ENCODE measurements at places on chromosomes 7 and 10. TPM values are rescaled to one million over a fixed set of nuclear protein-coding genes. Genes with fewer than 3 reads are reported as not detected.

CNPY1 gene
- not detected for total RNA-seq

OR2A5 gene
- not detected for total RNA-seq

OR6V1 gene
- not detected for total RNA-seq

RAMP3 gene
- total RNA-seq, result not detected

PKD2L1 gene
- total RNA-seq, result not detected

CH25H gene
- not detected for total RNA-seq

PON1 gene
- not detected for total RNA-seq

SH2D4B gene
- 0.23 TPM for total RNA-seq

ELN gene
- not detected for total RNA-seq

YWHAG gene
- total RNA-seq, result 141 TPM

HHEX gene
- total RNA-seq, result 5.8 TPM

RPEL1 gene
- total RNA-seq, result not detected

ERCC6 gene
- 32.0 TPM for total RNA-seq

GBX1 gene
- total RNA-seq, result not detected

PON3 gene
- 15.0 TPM for total RNA-seq

CALY gene
- not detected for total RNA-seq

PPP1R17 gene
- not detected for total RNA-seq

CEP55 gene
- 64.5 TPM for total RNA-seq

DUSP5 gene
- 15.0 TPM for total RNA-seq

SRPK2 gene
- total RNA-seq, result 44.7 TPM

TPK1 gene
- 72.0 TPM for total RNA-seq

CALML5 gene
- not detected for total RNA-seq

ABCB1 gene
- total RNA-seq, result 34.6 TPM

EPO gene
- 1.1 TPM for total RNA-seq

ARHGAP22 gene
- total RNA-seq, result 13.5 TPM

ADAM12 gene
- total RNA-seq, result not detected

SPDYE2 gene
- total RNA-seq, result not detected

TSPAN12 gene
- total RNA-seq, result 4.1 TPM

ZNF804B gene
- not detected for total RNA-seq

LIPK gene
- not detected for total RNA-seq

DKK1 gene
- total RNA-seq, result 1,709 TPM

GRM3 gene
- total RNA-seq, result not detected

CLRN3 gene
- 1.1 TPM for total RNA-seq

NKX1-2 gene
- total RNA-seq, result 2.0 TPM

MALRD1 gene
- total RNA-seq, result 9.8 TPM

ELFN1 gene
- 2.3 TPM for total RNA-seq

CC2D2B gene
- 0.39 TPM for total RNA-seq

TAS2R3 gene
- 2.3 TPM for total RNA-seq

BRI3 gene
- 224 TPM for total RNA-seq

DRGX gene
- total RNA-seq, result not detected

AKR1C4 gene
- 0.25 TPM for total RNA-seq

GRB10 gene
- 87.2 TPM for total RNA-seq

CYP3A7 gene
- total RNA-seq, result not detected

CFAP69 gene
- total RNA-seq, result 7.4 TPM
